Left hindlimb (tissue), 1 donor: ENCODE measurements at places on chromosomes 11 and 22.

DNA sequence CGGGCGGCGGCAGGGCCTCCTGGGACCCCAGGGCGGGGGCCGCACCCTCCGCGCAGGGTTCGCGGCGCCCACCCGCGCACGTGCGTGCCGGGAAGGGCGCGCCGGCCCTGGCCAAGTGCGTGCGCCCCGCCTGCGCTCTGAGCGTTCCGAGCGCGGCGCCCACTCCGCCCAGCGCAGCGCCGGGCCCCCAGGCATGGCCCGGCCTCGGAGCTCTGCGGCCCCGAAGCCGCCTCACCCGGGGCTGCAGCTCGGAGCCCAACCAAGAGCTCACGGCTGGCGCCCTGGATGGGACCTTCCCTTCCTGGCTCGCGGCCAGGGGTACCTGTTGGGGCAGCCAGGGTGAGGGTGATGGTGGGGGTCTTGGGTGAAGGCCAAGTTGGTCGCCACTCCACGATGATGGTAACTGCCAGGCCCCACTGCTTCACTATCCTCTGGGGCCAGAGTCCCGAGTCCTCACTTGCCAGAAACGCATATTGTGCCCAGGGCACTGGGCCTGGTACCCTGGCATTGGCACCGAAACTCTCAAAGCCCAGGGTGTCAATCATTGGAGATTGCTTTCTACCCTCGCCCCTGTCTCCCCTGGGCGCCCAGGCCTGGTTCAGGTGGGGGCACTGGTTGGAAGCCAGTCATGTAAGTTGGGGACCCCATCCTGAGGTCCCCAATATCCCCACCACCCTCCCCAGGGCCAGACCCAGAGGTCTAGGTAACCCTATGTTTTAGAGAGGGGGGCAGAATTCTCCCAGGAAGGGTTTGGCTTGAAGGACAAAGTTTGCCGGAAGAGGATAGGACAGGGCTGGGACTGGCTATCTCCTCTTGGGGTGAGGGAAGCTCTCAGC is 882 bp downstream of the ANO1 start:
- peak; percentile 46 for DNase-seq

DNA sequence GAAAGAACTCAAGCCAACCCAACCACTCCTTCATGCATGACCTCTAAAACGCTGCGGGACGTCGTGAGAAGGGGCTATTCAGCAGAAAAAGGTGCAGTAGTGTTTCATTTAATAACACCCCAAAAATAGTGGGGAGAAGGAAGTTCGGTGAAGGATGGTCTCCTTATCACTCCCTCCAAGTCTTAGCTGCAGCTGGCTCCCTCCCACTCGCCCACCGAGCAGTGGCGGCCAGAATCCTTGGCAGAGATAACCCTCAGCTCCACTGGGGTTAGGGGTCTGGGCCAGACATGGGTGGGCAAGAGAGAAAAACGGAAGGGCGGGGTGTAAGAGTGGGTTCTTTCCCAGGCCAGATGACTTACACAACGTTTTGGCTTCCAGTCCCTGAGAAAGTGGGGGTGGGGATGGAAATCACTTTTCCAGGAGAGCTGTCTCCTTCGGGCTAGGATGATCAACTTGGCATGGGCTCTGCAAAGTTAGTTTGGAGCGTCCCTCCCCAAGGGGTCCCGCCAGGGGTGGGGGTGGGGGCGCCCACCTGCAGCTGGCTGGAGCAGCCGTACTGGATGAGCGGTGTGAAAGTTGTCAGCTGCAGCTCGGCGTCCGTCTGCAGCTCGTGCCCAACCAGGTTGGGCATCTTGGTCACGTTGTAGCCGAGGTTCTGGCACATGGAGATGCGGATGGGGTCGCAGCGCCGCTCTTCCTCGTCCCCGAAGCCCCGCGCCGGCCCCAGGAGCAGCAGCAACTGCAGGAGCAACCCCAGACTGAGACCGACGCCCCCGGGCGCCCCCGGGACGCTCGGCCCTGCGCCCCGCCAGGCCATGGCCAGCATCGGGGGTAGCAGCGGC is 705 bp downstream of the FZD4 start:
- DNase-seq = peak; percentile 60

DNA sequence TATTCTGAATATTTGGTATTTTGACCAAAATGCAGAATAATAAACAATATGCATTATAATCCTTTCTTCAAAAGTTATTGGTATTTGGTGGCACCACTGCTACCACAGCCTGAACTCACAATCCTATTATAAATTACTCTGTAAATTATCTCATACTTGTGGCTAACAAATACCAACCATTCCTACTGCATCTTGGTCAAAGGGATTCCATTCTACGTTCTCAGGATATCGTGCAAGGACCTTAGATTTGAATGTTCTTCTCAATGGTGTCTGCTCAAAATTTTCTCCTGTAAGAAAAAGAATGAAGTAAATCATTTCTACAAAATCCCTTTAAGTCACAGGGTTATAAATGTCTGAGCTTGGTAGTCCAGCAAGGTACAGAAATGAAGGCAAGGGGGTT is 58.7 kb downstream of the DENND5A start:
- no peak for DNase-seq

DNA sequence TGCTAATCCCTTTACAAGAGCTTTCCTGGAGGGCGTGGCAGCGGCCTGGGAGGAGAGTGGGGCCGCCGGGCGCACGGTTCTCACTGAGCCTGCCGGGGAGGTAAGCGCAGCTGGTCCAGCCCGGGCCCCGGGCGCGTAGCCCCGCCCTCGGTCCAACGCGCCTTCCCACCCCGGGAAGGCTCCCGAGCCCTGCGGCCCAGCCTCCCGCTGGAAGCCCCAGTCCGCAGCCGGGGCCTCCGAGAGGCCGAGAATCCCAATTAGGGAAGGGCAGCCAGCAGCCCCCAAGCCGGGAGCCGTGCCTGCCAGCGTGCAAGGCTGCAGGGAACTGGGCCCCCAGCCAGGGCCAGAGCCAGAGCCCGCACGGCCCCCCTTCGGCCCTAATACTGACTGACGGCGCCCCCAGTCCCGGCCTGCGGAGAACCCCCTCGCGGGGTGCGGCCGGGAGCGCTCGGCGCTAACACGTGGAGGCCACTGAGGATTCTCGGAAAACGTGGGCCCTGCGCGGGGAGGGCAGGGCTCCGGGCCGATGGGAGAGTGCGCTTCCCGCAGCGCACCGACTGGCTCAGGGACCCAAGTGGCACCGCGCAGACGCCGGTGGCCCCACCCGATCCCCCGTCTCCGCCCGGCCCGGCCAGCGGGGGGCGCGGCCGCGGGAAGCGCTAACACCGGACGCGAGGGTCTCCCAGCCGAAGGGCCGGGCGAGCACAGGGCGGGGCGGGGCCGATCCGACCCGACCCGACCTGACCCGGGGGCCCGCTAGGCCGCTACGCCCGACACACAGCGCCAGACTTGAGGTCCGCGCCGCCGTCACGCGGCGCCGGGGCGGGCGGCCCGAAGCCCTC is 5.7 kb downstream of the ZFTA start:
- peak; percentile 81 for DNase-seq

DNA sequence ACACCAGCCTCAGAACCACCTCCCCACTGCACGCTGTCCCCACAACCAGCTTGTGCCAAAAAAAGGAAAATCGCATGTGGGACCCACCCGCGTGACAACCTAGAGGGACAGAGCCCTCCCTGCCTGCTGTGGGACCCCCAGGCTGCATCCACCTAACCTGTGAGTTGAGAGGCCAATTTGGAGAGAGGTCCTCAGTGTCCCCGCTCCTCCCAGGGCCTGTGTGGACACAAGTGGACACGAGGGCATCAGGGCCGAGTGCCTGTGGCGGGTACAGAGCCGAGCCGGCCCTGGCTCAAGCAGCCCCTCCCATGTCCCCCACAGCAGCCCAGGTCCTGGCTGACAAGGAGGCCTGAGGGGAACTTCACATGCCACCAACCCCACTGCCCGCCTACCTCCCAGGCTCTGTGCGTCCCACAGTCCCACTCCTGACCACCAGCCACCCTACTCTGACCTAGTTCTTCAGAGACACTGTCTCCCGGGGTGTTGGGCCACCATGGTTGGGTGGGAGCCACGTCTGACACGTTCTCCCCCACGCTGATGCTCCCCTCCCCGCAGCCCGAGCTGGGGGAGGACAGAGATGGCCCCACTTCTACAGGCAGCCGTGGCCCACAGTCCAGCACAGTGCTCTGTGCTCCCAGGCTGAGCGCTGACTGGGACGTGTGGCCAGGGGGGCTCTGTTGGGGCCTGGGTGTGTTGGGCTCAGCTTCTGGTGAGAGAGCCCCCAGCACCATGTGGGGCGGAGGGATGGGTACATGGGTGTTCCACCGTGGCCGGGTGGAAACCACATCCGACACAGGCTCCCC is 19.2 kb downstream of the SELENOO start:
- DNase-seq = peak; percentile 14

DNA sequence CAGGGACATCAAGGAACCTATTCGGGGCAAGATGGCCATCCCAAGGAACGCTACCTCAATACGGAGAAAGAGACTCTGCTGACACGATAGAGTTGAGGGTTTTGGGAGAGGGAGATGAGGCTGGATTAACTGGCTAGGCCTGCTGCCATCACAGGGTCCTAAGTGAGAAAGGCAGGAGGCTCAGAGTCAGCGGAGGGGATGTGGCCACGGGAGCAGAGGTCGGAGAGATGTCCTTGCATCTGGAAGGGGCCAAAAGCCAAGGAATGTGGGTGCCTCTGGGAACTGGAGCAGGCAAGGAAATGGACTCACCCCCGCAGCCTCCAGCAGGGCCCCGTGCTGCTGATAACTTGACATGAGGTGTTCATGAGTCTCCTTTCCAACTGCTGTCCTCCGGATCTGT is 31.0 kb upstream of the RFPL3 start:
- no peak for DNase-seq

DNA sequence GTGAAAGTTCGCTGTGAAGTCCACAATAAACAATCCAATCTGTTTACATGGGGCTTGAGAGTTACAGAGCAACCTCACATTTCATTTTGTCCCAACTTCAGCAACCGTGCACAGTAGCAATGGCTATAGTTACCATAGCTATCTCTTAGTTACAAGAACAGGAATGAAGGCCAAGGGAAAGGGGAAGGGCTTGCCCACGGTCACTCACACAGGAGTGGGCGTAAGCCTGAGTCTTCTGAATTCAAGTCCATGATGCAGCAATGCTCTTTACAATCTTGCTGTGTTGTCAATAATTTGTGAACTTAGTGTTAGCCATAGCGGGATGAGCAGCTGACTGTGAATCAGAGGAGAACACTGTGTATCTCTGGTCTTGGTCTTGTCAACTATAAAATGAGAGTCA is 102.9 kb downstream of the ADAMTS15 start:
- no peak for DNase-seq

GRCh38 chr11:63705526-63705925 is 24.2 kb downstream of the RTN3 start:
- no peak for DNase-seq

- DNase-seq = peak; percentile 18
These were observed 9.7 kb upstream of the SOX10 start for GRCh38 chr22:37994049-37994448.

GRCh38 chr11:23730307-23730998 is 766.4 kb upstream of the LUZP2 start:
- no peak for DNase-seq
